ENCODE measurements at places on chromosomes 6 and 20.

DNA sequence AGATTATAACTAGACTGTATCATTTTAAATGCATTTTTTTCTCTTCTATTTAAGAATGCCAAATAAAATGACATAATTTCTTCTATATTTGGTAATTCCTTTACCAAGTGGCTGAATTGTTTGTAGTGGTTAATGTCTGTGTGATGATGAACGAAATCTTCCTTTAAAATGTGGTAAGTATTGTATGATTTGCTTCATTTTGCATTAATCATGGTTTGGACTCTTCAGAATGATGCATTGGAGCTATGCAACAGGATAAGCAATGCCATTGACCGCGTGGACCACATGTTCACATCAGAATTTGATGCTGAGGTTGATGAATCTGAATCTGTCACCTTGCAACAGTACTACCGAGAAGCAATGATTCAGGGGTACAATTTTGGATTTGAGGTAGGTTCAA is 99.6 kb downstream of the MAP3K4 start:
- DNase-seq = no peak

- DNase-seq = no peak
Measured at GRCh38 chr6:15132854-15133670, 112.8 kb upstream of the JARID2 start.

GRCh38 chr20:59729506-59729905 is 125.2 kb downstream of the PHACTR3 start:
- no peak for DNase-seq

- no peak for DNase-seq
Measured at GRCh38 chr6:83597511-83597910, 85.2 kb downstream of the PRSS35 start.

- DNase-seq = no peak
Measured at GRCh38 chr6:14499841-14500240, 382.3 kb downstream of the CD83 start.

- no peak for DNase-seq
Measured at GRCh38 chr20:47610945-47611250, 109.2 kb downstream of the NCOA3 start.

DNA sequence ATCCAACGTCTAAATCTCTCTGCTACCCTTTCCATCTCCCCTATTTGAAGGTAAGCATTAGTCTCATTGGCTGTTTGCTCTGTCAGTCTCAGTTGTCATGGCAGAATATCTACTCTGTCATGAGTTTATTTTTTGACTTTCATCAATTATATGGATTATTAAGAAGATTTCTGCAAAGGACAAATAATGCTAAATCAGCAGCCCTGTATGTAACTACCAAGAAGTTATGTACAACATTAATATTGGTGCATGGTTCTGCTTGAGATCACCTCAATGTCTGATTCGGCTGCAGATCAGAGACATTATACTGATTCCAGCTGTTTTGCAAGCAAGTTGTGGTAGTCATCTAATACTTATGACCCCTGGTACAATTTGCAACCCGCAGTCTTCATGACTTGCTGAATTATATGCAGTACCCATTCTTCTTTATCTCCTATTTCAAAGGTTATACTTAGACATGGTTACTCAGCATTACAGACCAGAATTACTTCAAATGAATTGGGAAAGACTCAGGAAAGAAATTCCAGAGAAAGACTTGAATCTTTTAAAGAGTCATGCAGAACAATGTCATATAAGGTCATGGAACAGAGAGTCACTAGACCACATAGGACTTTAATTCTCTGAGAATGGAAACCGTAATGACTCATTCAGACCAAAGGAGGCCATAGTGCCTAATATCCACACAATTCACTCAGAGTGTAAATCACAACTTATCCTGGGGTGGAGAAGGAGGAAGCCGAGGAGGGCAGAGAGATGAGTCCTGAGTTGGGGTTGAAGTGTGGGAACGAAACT is 201.4 kb downstream of the IBTK start:
- DNase-seq = no peak

- peak; percentile 19 for DNase-seq
Measured at GRCh38 chr6:116218172-116218633, 35.7 kb downstream of the TSPYL4 start.

DNA sequence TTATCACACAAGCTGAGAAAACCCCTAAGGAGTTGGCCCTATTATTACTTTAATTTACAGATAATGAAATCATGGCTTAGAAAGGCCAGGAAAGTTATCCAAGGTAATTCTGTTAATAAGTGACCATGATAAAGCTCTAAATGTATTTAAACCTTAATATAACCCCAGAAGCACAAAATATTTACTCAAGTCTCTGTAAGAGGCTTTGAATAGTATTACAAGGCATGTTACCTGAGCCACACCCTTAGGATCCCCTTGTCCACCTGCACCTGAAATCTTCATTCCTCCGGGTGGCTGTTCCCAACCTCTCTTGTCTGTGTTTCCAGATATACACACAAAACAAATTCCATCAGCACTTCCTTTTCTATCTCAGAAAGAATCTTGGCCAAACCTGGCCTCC is 271.6 kb upstream of the BMP2 start:
- no peak for DNase-seq

DNA sequence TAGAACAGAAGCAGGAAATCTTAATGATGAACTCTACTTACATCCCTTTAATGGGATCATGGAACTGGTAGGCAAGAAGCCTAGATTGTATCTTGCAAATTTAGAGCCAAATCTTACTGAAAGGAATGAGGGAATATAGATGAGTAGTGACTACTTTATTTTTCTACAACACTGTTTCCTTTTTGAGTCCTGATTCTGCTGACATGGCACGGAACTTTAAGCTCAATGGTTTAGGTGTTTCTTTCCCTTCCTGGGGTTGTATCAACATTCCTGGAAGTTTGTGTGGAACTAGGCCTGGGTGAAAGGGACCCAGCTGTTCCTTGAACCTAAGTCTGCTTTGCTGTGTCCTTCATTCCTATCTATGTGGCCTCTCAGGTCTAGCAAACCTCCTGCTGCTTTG is 705.3 kb upstream of the FLRT3 start:
- no peak for DNase-seq

- no peak for DNase-seq
Measured at GRCh38 chr6:5671601-5672559, 334.8 kb downstream of the NRN1 start.

- no peak for DNase-seq
Measured at GRCh38 chr6:142489722-142490610, 188.2 kb downstream of the ADGRG6 start.

DNA sequence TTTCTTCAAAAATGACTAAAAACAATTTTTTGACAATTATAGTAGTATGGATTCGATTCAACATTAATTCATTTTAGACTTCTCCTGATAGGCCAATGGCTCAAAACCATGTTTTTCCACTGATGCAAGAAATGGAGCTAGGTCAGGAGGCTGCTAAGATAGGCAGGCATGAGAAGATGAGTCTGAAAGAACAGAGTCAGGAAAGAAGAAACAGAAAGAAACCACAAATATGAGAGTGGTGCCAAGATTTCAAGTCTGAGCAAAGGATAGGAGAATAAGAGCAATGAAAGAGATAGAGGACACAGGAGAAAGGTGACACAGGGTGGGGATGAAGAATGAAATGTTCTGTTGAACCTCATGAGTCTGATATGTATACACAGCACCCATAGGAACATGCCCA is 112.2 kb downstream of the TASP1 start:
- DNase-seq = no peak

- DNase-seq = no peak
Measured at GRCh38 chr6:125293587-125293986, 8.2 kb downstream of the HDDC2 start.

DNA sequence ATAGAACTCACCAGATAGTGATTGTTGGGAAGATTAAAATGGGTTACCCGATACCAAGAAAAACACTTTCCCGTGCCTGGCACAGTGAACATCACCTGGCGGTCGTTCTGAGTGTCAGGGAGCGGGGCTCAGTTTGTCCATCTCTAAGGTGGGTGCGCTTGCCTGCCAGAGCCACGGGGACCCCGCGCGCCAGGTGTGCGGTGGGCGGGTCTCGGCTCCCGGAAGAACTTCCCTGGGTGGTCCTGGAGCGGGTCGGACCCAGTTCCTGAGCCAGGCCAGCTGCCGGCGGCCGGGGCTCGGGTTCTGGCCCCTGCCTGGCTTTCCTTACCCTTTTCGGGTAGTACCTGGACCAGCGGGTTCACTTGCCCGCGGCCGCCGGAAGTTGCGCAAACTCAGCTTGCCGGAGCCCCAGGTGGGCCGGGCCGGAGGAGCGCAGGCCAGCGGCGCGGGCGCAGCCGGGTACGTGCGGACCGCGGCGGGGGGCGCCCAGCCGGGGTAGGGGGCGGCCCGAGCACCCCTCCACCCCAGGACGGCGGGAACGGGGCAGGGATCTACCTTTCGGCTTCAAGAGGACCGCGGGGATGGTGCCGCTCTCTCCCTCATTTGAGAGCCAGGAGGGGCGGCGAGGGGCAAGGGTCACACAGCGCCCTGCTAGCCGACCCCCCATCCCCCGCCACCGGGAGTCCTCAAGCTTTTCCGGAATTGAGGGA is 7.5 kb downstream of the FAM110A start:
- DNase-seq = peak; percentile 30
